ENCODE measurements at places on chromosomes 7 and 10. TPM values are rescaled to one million over a fixed set of nuclear protein-coding genes. Genes with fewer than 3 reads are reported as not detected.

DNA sequence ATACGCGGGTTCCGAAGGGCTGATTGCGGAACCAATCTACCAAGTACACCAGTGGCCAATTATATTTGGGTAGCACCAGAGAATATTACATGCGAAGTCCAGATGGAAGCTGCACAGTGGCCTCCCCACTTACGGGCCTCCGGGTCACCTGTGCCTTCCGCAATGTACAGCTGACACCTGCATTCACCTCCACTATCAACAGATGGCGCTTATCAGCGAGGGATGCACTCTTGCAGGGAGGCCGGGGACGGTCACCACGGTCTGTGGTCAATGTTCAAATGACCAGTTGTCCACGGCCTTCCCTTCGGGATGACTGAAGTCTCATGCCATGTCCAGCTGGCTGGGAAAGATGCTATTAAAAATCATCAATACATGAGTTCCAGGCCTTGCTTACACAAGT, 47.6 kb downstream of the SLIT1 start:
- no peak for DNase-seq

DNA sequence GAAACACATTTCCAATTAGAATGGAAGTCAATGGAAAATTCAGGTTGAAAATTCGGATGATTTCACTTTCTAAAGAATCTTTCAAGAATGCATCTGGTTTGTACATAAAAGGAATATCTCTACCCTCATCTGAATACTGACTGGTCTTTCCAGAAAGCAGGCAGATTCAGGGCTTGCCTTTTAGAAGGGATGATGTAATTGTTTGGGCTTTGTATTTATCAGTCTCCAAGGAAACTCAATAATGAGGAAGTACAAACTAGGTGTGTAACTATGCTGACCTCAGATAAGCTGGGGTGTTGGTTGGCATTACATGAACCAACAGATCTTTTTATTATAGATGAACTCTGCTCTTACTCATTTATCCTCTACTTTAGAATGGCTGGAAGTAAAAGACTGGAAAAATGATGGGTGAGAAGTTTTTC, 24.1 kb downstream of the PDLIM1 start:
- DNase-seq = no peak

DNA sequence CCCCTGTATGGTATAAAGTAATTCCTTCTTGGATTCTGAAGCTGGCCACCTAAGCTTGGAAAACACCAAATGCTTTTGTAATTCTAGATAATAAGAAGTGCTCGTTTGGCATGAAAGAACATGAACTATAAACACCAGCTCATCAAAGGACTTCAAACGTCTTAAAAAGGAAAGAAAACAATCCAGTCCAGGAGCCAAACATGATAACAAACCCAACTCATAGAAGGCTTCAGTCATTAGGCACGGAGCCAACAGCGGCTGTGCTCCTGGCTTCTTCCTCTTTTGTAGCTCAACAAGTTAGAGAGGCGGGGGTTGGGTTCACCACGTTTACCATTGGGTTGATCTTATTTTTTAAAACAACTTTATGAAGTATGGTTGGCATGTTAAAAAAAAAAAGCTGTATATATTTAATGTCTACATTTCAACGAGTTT, 56.4 kb upstream of the ECHDC3 start:
- peak; percentile 46 for DNase-seq

DNA sequence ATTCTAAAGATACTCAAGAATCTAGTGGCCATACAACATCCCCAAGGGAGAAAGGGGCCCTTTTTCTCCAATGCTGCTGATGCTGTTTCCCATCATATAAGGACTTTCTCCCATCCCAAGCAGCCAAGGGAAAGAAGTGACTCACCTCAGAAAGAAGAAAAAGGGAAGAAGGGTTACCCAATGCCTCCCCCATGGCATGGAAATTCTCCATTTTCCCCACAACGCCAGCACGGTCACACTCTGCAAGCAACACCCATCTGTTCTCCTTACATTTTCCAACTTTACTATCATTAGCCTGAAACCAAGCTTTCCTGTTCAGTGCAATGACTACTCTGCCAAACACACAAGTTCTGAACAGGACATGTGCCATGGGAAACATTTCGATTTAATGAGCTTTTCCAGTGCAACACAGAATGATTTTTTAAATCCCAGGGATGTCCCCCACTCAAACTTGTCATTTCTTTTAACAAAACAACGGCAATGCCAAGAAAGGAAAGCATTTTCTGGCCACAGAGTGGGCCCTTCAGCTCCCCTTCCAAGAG, 67.9 kb downstream of the PTPRN2 start:
- DNase-seq = no peak

The PANK1 gene
- polyA plus RNA-seq = 3.6 TPM

The ERVW-1 gene
- not detected for polyA plus RNA-seq

The CNPY1 gene
- polyA plus RNA-seq = not detected

DNA sequence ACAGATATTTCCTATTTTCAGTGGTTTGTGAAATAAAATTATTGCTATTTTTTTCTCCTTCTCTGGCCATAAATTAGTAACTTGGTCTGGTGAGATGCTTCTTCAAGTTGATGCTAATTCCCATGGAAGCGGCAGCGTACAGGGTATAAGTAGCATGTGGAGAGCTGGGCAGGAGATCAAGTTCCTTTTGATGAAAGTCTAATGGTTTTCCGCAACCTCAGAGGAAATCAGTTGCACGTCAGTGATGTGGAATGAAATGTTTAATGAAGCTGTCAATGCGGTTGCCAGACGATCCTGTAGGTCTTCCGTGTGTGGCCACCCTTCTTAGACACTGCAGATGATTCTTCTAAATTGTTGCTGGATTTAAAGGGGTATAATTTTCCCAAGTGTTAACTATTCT, 236.4 kb upstream of the GRM3 start:
- DNase-seq = no peak

The BAMBI gene
- 5.3 TPM for polyA plus RNA-seq

The MBL2 gene
- not detected for polyA plus RNA-seq

The ADIRF gene
- 86.1 TPM for polyA plus RNA-seq

DNA sequence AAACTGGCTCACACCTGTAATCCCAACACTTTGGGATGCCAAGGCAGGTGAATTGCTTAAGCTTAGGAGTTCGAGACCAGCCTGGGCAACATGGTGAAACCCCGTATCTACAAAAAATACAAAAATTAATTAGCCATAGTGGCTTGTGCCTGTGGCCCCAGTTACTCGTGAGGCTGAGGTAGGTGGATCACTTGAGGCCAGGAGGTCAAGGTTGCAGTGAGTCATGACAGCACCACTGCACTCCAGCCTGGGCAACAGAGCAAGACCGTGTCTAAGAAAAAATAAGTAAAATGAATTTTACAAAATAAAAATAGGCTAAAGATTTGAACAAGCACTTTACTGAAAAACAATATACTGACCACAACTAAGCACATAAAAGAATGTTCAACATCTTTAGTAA, 9.8 kb upstream of the ORC5 start:
- no peak for DNase-seq

- DNase-seq = peak; percentile 82
Observed at GRCh38 chr10:119079599-119080520, 757 bp downstream of the EIF3A start.

The STEAP1B gene
- 0.46 TPM for polyA plus RNA-seq

GRCh38 chr10:124324856-124325632, 93.7 kb downstream of the OAT start:
- DNase-seq = no peak

- DNase-seq = peak; percentile 31
Observed at GRCh38 chr10:111076682-111077478, at the start of gene ADRA2A. Gene ADRA2A (plus strand): TSS chr10:111077029. CDS start chr10:111077997, 968 bp downstream.

DNA sequence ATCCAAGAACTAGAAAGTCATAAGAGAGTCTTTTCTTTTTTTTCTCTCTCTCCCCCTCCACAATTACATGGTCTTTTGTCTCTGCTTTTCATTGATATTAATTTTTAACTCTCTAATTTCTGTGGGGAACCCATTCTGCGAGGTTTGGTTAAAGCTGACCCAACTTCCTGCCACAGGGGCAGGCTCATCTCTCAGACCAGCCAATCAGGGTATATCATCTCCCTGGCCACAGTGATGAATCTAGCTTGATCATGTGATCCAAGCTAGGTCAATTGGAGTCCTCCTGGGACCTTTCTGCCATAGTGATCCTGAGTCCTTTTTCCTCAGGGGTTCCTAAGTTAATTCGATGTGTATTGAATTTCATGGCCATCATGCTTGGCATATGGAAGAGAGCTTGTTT, 38.0 kb upstream of the TRUB1 start:
- DNase-seq = no peak

DNA sequence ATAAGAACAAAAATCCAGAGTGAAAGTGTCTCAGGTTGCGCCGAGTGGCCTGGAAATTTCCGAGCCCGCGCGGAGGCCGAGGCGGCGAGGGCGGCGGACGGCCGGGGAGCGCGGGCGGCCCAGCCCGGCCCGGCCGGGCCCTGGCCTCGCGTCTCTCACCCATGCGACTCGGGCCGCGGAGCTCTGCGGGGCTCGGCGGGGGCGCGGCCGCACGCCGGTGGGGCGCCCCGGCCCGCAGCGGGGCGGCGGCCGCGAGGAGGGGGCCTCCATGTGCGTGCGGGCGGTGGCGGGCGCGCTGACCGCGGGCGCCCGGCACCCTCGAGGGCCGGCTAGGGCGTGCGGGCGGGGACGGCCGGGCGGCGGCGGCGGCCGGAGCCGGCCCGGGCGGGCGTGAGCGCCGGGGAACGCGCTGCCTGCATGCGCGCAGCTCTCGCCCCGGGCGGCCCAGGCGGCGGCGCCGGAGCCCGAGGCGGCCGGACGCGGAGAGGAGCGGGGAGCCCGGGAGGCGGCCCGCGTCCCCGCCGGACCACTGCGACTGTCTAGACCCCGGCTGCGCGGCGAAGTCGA, 302 bp upstream of the EN2 start:
- no peak for DNase-seq

DNA sequence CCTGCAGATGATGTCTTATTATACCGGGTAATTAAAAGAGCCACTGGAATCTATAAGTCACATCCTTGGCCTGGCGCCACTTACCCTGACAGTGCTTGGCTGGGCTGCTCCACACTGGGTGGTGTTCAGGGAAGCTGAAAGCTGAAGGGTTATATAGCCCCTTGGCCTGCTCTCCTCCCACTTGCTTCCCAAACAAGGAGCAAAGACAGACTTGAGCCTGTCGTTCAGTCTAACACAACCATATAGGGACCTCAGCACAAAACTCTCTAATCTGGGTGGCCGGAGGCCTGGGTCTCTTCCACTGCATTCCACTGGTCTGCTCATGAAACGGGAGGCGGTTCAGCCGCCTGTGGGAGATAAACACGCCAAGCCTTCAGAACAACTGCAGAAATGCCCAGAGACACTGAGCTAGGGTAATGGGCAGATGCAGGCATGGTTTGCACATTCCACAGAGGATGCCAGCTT, at the start of gene ACTA2:
ACTA2 (minus strand) TSS at position 127 of the 465 bp plus-strand sequence. CDS start 3,843 bp downstream, outside the sequence.
- DNase-seq = peak; percentile 50

The MMD2 gene
- not detected for polyA plus RNA-seq

- no peak for DNase-seq
Observed at GRCh38 chr7:53539558-53539957, 504.1 kb downstream of the POM121L12 start.

The AGMO gene
- 0.72 TPM for polyA plus RNA-seq

GRCh38 chr10:73584737-73585136, 6.4 kb downstream of the USP54 start:
- DNase-seq = no peak

GRCh38 chr10:123561141-123561440, 105.1 kb upstream of the GPR26 start:
- no peak for DNase-seq

GRCh38 chr10:29746080-29746797, 111.5 kb upstream of the SVIL start:
- DNase-seq = no peak

The DOCK4 gene
- 5.1 TPM for polyA plus RNA-seq

- DNase-seq = no peak
Observed at GRCh38 chr7:120190109-120190508, 82.9 kb upstream of the KCND2 start.

GRCh38 chr10:132788180-132788830, 2.4 kb upstream of the NKX6-2 start:
- no peak for DNase-seq

The VIM gene
- polyA plus RNA-seq = 456 TPM

- no peak for DNase-seq
Observed at GRCh38 chr7:100585511-100586265, at the start of gene LRCH4. Gene LRCH4 (minus strand): TSS chr7:100586129. CDS start chr7:100586100, 29 bp downstream.

The TACC2 gene
- polyA plus RNA-seq = 239 TPM

The PRKAR2B gene
- 7.0 TPM for polyA plus RNA-seq

DNA sequence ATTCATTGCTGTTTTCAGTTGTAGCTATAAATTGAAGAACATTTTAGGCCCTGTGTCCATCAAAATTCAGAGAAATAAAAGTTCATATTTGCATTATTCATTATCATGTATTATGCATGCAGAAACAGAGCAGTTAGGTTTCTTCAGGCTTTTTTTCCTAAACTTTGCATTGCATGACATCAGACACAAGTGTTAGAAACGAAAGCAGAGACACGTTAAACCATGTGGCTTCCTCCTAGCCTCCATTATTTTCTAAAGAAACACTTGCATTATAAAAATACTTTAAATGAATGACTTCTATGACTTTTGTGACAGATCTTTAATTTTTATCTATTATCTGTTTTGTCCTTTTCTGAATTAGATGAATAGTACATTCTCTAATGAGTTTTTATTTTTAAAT, 8.8 kb upstream of the EBLN1 start:
- no peak for DNase-seq

DNA sequence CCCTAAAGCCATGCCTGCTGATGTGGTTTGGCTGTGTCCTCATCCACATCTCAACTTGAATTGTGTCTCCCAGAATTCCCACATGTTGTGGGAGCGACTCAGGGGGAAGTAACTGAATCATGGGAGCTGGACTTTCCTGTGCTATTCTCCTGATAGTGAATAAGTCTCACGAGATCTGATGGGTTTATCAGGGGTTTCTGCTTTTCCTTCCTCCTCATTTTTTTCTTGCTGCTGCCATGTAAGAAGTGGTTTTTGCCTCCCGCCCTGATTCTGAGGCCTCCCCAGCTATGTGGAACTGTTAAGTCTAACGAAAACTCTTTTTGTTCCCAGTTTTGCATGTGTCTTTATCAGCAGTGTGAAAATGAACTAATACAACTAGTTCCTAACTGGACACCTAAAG, 11.8 kb downstream of the MACROH2A2 start:
- DNase-seq = no peak

The CRTAC1 gene
- 0.38 TPM for polyA plus RNA-seq

DNA sequence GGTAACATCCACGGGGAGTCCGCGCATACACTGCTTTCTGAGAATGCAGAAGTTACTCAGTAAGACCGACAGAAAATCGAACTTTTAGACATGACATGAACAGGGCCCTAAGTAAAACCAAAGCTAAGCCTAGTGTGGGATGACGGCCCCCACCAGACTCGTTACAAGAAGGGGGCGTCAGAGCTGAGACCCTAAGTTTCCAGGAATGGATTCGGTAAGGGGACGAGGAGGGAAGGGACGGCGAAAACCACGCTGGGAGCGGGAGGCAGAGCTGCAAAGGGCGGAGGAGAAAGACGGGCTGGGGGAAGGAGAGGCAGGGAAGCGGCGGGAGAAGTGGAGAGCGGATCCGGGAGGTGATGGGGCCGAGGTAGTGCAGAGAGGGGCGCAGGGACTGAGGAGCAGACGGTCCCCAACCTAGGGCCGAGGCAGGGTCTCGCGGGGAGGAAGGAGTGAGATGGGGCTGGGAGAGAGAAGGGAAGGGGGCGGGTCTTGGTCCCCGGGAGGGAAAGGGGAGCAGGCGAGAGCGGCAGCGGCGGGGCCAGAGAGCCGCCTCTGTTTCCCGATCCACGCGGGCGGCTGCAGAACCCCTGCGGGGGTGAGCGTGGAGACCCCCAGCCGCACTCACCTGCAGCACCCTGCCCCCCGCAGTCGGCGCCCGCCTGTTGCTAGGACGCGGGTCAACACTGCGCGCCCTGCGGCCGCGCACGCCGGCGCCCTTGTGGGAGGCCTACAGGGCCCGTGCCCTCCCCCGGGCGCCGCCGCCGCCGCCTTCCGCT, 513 bp downstream of the ODAD2 start:
- DNase-seq = no peak
